Psoas muscle (tissue), 8 donors: ENCODE measurements at places on chromosomes 7 and 10.

GRCh38 chr7:34357068-34357467 lies 300.9 kb upstream of the NPSR1 start:
- DNase-seq = no peak

GRCh38 chr10:25382029-25382810 lies 207.4 kb downstream of the GPR158 start:
- no peak for DNase-seq

DNA sequence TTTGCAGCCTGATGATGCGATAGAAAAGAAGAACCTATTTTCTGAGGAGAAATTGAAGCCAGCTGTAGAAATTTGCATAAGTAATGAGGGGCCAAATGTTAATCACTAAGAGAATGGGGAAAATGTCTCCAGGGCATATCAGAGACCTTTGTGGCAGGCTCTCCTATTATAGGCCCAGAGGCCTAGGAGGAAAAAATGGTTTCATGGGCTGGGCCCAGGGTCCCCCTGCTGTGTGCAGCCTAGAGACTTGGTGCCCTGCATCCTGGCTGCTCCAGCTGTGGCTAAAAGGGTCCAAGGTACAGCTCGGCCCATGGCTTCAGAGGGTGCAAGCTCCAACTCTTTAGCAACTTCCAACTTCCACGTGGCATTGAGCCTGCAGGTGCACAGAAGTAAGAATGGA lies 123.4 kb downstream of the STK31 start:
- DNase-seq = no peak

DNA sequence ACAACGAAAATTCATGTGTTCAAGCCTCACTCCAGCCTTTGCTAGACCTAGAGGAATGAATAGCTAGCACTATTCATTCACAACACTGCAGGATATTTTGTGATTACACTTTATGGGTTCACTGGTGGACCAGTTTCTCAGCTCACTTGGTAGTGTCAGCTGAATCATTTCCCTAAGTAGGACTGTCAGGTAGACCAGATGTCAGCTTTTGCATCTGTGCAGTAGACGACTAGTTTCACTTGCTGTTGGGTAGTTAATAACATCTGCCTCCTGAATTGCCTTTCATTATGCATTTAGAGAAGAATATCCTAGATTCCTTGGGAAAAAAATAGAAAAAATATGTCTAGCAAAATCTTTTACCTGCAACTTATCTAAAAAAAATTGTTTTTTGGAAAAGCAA lies 296.4 kb downstream of the ADARB2 start:
- DNase-seq = no peak

GRCh38 chr7:138979226-138979979 lies 1.8 kb downstream of the KIAA1549 start:
- no peak for DNase-seq
